Stimulated activated CD4-positive, alpha-beta T cell treated with anti-CD3 and anti-CD28 coated beads, TNF-alpha, amount 100 ng/mL, for 4 hours (primary cell): ENCODE measurements at places on chromosomes 2 and 18.

DNA sequence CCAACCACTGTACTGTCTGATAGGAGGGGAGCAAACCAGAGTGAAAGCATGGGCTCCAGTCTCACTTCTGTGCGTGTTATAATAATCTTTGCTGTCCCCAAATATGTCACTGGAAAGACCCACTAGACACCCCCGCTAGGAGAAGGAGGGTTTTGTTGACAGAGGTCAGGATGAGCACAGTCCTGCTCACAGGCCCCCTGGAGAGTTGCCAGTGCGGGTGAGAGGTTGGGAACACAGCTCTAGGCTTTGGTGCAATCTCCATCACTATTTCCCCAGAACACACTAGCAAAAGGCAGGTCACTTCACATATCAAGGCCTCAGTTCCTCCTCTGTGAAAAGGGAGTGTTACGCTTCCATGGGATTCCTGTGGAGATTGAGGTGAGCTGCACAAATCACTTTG, 9.7 kb downstream of the XDH start:
- no peak for DNase-seq

DNA sequence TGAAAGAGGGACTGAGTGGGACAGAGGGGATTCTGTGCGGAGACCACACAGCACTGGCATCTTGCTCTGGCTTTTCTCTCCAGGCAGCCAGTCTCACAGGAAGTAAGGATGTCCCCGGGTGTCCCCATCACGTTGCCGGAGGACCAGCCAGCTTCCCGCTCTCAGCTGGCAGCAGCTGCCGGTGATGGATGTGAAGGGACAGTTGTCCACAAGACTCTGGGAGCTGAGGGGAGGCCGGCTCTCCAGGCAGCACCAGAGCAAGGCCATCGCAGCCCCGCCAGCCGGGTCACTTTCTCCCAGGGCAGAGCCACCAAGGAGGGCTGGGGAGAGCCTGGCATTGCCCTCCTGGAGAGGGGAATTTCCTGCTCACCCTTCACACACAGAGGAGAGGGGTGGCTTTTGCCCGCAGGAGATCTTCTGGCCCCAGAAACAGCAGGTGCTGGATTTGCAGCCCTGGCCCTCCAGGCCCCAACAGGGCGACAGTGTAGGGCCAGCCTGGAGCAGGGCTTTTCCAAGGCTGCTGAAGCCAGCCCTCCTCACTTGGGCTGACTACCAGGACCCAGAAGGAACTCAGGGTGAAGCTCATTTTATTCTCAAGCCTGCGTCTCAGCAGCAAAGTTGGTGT, 24.0 kb upstream of the B3GNT7 start:
- DNase-seq, result no peak

DNA sequence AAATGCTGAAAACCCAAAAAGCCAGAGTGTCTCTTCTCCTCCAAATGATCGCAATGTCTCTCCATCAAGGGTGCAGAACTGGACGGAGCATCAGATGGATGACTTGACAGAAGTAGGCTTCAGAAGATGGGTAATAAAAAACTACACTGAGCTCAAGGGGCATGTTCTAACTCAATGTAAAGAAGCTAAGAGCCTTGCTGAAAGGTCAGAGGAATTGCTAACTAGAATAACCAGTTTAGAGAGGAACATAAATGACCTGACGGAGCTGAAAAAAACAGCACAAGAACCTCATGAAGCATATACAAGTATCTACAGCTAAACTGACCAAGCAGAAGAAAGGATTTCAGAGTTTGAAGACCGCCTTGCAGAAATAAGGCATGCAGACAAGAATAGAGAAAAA, 9.7 kb upstream of the POLE4 start:
- no peak for DNase-seq

GRCh38 chr2:183505911-183506310, 381.7 kb downstream of the NUP35 start:
- no peak for DNase-seq

- DNase-seq, result no peak
These were observed 231.9 kb downstream of the TWIST2 start for GRCh38 chr2:239079671-239080294.

DNA sequence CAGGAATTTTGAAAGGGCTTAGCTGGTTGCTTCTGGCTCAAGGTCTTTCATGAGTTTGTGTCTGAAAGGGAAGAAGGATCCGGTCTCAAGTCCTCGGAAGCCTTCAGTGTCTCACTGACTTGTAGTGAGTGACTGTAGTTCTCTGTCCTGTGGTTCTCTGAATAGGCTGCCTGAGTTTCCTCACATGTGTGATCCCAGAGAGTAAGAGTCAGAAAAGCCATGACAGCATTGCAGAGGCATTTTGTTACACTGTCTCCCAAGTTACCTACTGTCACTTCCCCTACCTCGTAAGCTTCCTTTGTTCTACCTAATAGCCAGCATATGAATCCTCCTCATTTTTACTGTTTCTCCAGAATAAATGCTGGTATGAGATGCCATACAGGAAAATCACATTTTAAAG, 709.1 kb upstream of the CHAC2 start:
- DNase-seq, result no peak

- DNase-seq, result no peak
These were observed 114.9 kb downstream of the ICOS start for GRCh38 chr2:204051476-204051875.

DNA sequence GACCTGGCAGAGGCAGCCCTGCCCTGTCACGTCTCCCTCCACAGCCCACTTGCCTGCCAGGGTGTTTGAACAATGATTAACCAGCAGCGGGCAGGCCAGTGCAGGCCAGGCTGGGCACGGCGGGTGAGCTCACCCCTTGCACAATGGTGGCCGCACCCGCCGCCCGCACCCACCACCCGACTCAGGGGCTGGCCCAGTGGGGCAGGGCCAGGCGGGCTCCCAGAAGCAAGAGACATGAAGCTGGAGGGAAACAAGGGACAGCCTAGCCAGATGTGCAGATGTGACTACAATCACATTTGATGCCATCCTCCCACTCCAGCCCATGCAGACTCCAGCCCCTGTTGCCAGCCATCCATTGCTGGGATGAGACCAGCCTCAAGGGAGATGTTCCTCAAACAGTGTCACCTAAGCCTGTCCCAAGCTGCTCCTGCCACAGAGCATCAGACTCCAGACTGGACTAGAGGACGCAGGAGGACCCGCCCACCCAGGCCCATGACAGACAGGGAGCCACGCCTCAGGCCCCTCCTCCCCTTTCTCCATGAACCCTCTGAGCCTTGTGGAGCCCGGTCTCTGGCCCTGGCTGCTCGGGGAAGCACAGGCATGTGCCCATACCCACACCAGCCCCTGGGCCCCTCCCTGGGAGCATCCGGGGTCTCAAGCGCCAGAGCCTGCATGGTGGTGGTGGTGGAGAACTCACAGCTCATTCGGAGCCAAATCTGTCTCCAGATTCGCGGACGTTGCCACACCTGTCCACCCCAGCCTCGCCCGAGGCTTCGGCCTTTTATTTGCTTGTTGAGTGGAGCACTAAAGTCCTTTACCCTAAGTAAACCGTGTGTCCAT, 45.0 kb downstream of the SDC1 start:
- DNase-seq, result no peak

- DNase-seq, result no peak
These were observed 29.5 kb downstream of the STK39 start for GRCh38 chr2:168217920-168218319.

- DNase-seq, result no peak
These were observed 10.5 kb upstream of the ZAP70 start for GRCh38 chr2:97702731-97703470.

GRCh38 chr2:101362777-101363176, 24.5 kb downstream of the CREG2 start:
- DNase-seq, result no peak

- DNase-seq, result no peak
These were observed 241.3 kb downstream of the RBM43 start for GRCh38 chr2:151020411-151020810.

DNA sequence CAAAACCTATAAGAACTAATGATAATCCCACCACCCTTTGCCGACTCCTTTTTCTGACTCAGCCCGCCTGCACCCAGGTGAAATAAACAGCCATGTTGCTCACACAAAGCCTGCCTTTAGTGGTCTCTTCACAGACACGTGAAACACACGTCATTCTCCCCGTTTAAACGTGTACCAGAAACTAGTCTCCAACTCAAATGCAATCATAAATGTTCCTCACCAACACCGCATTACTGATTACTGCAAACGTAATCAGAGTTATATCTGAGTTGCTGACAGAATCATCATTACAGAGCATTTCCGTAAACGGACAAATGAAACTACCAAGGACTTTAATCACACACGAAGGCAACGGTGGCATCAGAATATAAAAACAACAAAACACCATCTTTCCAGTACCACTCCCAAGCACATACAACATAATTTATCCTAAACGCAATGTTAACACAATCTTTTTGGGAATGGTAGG, 1.9 kb downstream of the CLK1 start:
- peak; percentile 22 for DNase-seq

- DNase-seq, result no peak
These were observed 96.2 kb downstream of the GLI2 start for GRCh38 chr2:120831891-120832290.

GRCh38 chr2:142140434-142140845, 9.6 kb upstream of the LRP1B start:
- DNase-seq, result no peak

DNA sequence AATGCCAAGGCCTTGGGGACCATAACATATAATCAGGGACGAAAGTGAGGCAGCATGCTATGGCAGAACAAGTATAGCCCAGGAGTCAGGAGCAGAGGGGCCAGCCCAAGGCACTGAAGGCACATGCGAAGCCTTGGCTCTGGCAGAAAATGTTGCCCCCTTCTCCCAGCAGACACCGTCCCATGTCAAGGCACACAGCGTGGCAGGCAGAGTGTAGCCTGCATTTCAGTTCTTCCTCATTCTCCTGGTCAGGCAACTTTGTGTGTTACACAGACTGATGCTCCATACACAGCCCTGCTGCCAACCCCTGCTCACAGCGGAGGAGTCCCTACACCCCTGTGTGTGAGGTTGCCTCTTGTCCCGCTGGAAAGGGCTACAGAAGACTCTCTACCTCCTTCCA, 480.8 kb downstream of the BCL11A start:
- DNase-seq, result no peak

GRCh38 chr2:144515696-144516410, 4.1 kb downstream of the ZEB2 start:
- DNase-seq, result no peak

- no peak for DNase-seq
These were observed 120.4 kb downstream of the SLC5A7 start for GRCh38 chr2:108106731-108107130.

GRCh38 chr18:62935994-62936393, 220.7 kb downstream of the PHLPP1 start:
- no peak for DNase-seq

DNA sequence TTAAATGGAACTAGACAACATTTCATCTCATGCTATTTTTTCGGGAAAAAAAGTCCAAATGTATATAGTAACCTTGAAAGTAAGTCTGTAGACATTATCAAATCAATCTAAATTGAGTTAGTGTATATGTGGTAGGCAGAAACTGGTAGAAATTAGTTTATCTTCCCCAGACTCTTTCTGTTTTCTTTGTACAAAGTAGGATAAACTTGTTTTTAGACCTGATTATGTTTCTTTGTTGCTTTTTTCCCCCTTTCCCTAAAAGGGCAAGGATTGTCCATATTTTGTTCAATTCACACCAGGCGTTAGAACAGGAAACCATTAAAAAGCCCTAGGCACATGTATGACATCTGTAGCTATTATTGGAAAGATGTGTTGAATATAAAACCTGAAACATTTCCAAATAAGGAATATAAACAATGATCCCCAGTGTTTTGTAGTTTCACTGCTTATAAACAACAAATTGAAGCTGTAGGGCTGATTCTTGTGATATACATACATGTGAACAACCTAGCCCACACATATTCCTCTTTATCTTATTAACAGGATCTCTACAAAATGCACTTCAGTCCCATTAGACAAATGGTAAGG, 528.3 kb downstream of the PARD3B start:
- DNase-seq, result no peak

DNA sequence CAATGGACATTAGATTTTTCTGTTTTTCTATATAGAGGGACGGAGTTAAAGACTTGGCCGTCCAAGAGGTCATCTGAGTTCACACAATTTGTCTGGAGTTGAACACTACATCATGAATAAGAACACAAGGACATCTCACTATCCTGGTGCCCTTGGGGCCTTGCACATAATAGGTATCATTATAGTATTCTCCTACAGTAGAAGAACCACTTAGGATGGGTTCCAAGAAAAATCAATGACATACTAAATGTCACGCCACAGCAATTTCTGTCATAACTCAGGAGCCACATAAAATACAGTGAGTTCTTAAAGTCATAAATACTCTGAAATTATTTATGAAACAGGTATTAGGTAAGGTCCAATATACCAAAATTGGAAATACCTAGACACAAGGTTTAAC, 154.4 kb downstream of the NCKAP5 start:
- no peak for DNase-seq

GRCh38 chr2:12685145-12685544, 31.6 kb upstream of the TRIB2 start:
- DNase-seq, result no peak

GRCh38 chr18:66124394-66124793, 373.6 kb downstream of the CDH7 start:
- no peak for DNase-seq

- DNase-seq, result no peak
These were observed 512.1 kb upstream of the SYT4 start for GRCh38 chr18:43789234-43790000.

- DNase-seq, result no peak
These were observed 74.6 kb upstream of the HDAC4 start for GRCh38 chr2:239475161-239476028.

GRCh38 chr18:64807560-64807959, 658.7 kb upstream of the LINC00305 start:
- no peak for DNase-seq

DNA sequence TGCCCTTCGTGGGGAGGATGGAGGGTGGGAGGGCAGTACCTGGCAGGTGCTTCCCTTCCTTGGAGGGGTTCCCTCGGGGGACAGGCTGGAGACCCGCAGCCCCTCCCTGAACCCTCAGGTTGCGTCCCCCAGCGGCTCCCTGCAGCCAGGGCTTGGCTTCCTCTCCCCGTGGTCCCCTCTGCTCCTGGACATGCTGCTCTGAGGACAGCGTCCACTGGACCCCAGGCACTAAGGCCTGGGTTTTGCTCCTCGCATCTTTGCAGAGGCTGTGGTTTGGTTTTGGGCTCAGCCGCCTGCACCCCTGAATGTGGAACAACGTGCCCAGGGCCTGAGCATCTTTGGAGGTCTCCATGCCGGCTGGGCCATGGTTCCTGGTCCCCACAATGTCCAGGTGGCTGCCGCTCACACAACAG, 133.5 kb downstream of the PTGR3 start:
- no peak for DNase-seq

DNA sequence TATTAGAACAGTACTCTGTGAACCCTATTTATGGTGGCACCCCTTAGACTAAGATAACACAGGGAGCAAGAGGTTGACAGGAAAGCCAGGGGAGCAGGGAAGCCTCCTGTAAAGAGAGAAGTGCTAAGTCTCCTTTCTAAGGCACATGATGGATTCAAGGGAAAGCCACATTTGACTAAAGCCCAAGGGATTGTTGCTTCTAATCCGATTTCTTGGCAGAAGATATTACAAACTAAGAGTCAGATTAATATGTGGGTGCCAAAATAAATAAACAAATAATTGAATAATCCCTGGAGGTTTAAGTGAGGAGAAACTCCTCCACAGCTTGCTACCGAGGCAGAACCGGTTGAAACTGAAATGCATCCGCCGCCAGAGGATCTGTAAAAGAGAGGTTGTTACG, 333.2 kb downstream of the SOX11 start:
- no peak for DNase-seq

- no peak for DNase-seq
These were observed 120.7 kb downstream of the KCNF1 start for GRCh38 chr2:11032396-11032795.

- no peak for DNase-seq
These were observed 190.2 kb downstream of the GBX2 start for GRCh38 chr2:235978022-235978421.
